ENCODE measurements at places on chromosomes 4 and X.

GRCh38 chrX:129577473-129577872, 37.4 kb downstream of the OCRL start:
- DNase-seq: no peak

DNA sequence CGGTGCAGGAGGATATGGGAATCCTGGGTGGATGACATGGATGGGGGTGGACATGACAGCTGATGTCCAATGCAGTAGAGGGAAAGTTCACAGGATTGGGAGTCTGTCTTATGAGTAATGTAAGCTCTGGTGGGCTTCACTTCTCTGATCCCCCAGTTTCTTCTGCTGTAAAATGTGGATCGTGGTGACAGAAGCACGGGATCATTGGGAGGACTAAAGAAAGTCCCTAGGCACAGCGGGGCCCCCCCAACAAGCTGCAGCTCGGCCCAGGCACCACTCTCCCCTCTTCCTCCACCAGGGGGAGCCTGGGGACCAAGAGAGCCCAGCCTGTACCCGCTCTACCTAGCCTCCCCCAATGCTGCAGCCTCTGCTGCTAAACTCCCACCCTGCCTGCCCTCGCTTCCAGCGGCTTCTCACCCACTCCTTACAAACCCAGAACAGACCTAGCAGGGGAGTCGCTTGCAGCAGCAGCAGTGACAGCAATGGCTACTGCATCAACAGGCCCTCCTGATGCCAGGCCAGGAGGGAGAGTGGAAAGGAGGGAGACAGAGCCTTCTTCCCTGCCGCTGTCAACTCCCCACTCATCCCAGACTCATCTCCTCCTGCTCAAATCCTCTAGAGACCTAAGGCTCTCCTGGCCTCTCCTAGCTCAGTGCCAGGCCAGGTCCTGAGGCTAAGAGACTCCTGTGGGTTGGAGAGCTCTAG, 36.1 kb upstream of the IQSEC2 start:
- peak; percentile 54 for DNase-seq

DNA sequence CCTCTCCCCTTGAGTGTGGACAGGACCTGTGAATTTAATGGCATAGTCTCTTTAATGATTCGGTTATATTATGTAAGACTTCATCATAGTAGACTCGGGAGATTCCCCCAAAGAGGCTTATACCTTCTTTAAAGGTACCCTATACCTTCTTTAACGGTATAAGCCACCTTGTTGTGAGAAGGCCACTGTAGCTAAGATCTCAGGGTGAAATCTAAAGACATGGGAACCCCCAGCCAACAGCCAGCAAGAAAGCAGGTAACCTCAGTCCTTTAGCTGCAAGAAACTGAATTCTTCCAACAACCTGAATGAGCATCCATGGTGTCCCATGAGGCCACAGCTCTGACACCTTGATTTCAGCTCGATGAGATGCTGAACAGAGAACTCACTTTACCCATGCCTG, 931 bp downstream of the DDX60 start:
- DNase-seq: no peak

- no peak for DNase-seq
Observed at GRCh38 chr4:10172278-10172921, 55.8 kb upstream of the WDR1 start.

DNA sequence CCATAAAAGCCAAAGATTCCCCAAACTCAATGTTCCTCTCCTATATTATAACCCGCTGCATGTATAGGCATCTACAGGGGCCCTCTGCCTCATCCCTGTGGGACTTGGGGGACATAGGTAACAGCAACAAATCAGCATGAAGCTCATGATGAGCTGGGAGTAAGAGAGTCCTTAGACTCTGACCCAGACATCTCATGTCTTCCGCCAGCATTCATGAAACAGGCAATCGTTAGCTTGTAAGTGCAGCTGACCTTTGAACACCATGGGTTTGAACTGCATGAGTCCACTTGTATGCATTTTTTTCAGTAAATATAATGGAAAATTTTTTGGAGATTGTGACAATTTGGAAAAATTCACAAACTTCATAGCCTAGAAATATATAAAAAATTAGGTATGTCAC, 10.4 kb upstream of the SCOC start:
- DNase-seq: no peak

DNA sequence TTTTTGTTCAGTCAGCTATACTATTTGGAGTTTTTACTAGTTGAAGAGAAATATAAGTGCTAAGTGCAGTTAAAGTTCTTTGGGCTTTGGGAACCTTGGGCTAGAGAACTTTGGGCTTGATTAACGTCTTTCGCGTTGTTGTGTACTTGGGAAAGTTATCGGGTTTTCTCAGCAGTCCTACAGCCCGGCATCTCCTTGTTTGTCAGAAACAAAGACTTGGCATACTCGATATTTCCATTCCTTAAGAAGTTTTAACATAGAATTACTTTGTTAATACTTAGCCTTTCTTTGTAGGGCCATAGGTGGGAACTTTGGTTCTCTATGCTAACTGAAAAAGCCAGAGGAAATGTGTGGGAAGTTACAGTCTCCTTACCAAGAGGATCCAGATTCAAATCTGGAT, 28.7 kb downstream of the RAPGEF2 start:
- DNase-seq: no peak

DNA sequence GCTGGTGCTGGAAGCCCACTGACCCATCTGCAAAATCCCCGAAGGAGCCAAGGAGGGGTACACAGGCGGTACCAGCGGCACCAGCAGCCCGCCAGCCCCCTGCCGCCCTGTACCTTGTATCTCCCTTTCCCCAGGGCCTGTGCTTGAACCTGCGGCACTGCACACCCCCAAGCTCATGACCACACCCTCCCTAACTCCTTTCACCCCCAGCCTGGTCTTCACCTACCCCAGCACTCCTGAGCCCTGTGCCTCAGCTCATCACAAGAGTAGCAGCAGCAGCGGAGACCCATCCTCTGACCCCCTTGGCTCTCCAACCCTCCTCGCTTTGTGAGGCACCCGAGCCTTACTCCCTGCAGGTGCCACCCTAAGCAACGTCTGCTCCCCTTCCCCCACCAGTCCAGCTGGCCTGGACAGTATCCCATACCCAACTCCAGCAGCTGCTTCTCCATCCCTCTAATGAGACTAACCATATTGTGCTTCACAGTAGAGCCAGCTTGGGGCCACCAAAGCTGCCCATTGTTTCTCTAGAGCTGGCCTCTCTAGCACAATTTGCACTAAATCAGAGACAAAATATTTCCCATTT, 94.9 kb downstream of the LARP1B start:
- no peak for DNase-seq

DNA sequence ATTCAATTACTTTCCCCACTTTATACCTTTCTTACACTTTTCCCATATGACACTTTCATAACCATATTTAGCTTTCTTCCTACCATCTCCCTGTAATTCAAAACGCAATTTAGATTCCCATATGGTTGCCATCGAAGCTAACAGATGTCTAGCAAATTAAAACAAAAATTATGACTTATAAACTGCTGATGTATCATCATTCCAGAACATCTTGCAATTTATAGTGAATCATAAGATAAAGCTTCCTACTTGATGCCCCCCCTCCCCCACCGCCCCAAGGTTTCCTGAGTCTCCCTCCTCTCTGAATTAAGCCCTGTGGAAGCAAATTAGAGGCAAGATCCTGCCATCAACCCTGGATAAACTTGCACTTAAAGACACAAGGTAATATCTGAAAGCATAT, 5.4 kb downstream of the TSPAN5 start:
- no peak for DNase-seq

DNA sequence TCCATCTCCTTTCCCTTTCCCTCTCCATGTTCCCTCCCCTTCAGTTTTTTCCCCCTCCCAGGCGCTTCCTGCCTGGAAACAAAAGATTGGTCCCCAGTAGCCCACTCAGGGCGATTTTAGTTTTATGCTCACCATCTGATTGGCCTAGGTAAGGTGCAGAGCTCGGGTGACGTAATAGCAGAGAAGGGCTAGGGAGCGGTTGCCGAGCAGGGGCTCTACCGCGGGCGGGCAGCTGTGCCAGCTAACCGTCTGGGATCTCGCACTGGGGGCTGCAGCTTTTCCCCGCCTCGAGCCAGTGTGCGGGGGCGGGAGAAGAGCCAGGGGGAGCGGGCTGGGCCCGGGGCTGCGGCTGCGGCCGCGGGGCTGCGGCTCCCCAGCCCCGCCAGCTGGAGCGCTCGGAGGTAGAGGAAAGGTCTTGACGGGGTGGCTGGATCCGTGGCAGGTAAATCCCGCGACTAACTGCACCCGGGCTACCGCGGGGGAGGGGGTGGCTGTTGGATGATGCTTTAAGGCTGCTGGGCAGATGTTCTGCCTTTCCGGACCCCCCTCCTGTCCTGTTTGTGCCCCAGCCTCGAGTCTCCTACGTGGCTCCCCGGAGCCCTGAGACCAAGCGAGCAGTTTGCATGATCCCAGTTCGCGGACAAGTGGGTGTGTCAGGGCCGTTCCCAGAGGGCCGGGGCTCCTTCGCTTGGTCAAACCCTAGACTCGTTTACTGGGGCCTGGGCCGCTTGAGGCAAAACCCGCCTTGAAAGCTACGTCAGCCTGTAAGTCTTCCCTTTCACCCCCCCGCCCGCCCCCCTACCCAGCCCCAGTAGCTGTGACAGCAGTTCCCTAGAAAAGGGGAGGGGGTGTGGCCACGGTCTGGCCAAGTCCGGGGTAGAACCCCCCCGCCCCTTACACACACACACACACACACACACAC, at the start of gene PAK3:
Gene PAK3, plus strand, starts transcription at position 218 of the 922 bp plus-strand sequence. CDS start 26,913 bp downstream, outside the sequence.
- DNase-seq: peak; percentile 85

DNA sequence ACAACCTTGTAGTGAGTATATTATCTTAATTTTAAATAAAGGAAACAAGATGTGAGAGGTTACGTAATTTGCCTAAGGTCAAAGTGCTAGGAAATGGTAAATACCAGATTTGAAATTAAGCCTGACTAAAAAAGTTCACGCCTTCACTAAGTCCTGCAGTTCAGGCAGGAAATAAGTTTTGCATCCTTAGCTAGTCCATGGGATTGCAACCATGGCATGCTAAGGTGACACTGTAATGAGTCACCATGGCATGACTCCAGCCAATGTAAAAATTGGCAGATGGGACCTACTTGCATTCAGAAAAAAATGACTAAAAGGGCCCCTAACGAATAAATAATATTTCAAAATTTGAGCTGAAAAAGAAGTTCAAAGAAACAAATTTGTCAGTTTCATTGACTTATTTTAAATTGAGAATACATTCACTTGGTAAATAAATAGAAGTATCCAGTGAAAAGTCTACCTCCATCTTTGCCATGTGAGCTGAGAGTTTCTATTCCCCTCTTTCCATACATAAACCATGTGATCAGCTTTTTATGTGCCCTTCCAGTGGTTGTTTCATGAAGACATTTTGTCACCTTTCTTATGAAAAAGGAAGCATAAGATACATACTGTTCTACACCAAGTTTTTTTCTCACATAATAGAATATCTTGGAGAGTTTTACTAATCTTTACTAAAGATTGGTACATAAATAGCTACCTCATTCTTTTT, 72.4 kb downstream of the ANKRD50 start:
- DNase-seq: no peak

GRCh38 chr4:124943145-124943889, 230.8 kb upstream of the ANKRD50 start:
- DNase-seq: no peak

- no peak for DNase-seq
Observed at GRCh38 chrX:68889249-68889648, 60.4 kb downstream of the EFNB1 start.

DNA sequence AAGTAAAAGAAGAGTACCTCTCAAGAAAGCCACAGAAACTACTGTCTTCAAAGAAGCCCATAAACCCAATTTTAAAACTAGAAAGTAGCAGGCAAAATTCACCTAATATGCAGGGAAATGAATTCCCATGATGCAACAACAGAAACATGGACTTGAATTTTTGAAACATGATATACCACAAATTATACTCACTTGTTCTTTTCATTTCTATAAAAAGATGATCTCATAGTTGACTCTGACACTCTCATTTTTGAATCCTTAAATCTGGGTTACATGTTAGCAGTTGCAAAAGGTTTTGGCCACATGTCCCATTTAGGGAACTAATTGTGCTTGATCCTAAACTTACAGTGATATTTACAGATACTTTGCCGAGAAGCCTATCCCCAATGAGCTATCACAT, 1130.8 kb downstream of the FAT4 start:
- no peak for DNase-seq

DNA sequence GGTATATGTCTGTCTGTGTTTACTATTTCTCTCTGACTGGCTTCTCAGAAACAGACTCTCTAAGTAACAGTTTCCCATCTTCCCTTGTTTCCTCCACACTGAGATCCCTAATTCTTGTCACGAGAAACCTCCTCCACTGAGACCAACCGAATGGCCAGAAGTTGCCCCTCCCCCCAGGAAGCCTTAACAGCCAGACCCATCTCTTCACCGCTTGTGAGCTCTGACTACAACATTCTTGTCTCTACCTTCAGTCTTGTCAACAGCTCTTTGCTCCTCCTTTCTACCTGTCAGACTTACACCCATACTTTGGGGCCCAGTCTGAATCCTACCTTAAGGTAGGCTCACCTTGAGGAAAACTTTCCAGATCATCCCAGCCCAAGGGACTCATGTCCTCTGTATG, 90.8 kb downstream of the NHSL2 start:
- no peak for DNase-seq

- DNase-seq: no peak
Observed at GRCh38 chr4:155734065-155734464, 24.8 kb upstream of the GUCY1B1 start.

DNA sequence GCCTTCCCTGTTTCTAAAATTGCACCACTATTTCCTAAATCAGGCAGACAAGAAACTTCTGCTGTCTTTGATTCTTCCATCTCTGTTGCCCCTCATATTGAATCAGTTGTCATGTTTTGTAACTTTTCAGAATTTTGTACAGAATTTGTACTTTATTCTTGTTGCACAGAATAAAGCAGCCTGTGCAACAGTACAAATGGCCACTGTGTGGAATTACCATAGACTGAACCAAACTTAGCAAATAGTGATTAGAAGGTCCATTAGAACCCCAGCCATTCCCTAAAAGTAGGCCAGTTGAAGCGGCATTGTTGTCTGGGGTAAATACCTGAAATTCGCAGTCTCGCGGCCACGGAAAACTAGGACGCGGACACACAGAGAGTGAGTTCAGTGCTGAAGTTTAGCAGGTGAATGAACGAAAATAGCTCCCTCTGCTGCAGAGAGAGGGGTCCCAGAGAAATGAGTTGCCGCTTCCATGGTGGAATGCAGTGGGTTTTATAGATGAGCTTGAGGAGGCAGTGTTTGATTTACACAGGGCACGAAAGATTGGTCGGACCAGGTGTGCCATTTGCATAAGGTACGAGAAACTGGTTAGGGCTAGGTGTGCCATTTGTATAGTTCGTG, 71.8 kb downstream of the C4orf33 start:
- DNase-seq: no peak

DNA sequence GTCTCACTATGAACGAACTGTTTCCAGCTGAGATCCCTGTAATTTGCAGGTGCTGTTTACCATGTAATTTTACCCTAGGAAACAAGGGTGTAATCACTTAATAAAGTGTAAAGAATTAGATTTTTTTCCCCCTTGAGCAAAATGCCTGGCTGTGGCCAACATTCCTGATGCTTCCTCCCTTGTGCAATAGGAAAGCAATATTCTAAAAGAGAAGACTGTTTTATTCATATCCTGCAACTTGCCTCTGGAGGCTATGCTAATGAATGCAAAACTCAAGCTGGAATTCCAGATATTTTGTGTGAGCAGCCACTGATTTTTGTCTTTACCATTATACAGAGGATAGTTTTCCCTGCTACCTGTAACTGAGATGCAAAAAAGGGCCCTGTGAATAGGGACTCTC, 98.0 kb downstream of the AWAT2 start:
- DNase-seq: no peak
